ENCODE measurements at places on chromosomes 3 and 15.
A peak's percentile ranks its signal among the peaks of the same experiment; 100 is the strongest.

- no peak for DNase-seq
These were observed 21.9 kb downstream of the AKAP13 start for GRCh38 chr15:85402195-85402881.

DNA sequence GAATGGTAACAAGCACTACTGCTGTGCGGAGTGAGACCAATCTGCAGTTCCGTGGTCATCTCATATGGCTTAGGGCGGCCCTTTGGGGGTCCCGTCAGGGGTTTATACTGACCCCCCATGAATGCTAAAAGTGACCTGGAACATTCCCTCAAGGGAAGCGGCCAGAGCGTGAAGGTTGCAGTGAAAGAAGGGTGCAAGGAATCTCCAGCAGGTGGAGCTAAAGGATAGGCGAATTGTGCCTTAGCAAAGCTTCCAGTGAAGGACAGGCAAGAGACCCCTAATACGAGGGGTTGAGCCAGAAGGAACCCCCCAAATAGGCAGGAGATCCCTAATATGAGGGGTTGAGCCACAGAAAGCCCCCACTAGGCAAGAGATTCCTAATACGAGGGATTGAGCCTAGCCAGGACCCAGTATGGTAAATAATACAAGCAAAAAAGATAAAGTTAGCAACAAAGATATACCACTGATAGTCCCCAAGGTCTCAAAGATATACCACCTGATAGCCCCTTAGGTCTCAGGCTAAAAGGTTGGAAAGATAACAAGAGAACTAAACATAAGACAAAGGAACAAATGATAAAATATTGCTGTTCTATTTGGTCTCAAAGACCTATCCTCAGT is 32.8 kb downstream of the ZNF589 start:
- DNase-seq = peak; percentile 65

- no peak for DNase-seq
These were observed 123.3 kb upstream of the PLXNA1 start for GRCh38 chr3:126859415-126860246.

GRCh38 chr3:80215191-80215590 is 447.4 kb upstream of the ROBO1 start:
- DNase-seq = no peak

DNA sequence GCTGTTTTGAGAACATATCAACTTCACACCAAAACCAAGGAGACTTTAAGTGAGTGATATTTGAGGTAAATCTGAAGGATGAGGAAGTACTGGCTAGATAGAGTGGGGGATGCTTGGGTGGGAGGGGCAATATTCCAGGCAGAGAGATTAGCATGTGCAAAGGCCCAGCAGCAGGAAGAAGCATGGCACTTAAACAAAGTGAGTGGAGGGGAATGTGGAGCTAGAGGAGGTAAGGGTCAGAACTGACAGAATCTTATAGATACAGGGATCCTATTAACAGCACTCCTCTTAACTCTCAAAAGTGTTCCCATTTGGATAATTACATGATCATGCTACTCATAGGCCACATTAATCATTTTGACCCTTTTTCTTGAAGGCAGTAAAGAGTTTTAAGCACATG is 41.4 kb upstream of the SPRED1 start:
- no peak for DNase-seq

DNA sequence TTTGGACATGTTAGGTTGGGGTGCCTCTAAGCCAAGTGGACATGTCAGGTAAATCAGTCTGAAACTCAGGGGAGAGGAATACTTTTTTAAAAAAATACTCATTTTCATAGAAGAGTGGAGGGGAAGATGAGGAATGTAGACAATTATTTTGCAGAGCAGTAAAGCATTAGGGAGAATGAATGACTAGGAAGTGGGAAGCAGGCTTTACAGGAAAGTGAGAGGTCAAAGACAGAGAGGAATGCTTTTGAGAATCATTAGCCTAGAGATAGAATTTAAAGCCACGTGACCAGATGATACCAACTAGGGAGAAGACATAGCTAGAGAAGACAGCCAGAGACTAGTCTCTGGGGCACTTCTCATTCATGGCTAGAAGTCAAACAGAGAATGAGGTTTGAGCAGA is 91.0 kb downstream of the RAD18 start:
- no peak for DNase-seq

GRCh38 chr3:195755791-195756676 is 35.3 kb downstream of the MUC20 start:
- peak; percentile 67 for DNase-seq

DNA sequence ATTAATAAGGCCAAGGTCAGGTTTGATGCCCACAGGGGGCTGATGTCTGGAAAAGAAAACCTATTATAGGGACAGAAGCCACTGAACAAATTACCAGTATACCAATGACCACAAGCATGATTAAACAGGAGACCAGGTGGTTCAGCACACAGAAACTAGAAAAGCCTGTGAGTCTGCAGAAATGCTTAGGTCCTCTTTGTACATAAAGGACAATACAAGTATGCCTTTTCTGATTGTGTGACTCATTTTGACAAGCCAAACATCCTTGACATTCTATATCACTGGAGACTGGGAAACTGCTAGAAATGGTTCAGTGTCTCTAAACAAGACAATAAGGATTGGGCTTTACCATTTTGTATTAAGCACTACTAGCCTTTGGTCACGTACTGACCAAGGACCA is 113.2 kb upstream of the MYO5C start:
- no peak for DNase-seq

GRCh38 chr3:71397046-71397445 is 186.5 kb downstream of the FOXP1 start:
- DNase-seq = no peak

GRCh38 chr3:104436506-104436905 is 930.2 kb upstream of the ALCAM start:
- DNase-seq = no peak

DNA sequence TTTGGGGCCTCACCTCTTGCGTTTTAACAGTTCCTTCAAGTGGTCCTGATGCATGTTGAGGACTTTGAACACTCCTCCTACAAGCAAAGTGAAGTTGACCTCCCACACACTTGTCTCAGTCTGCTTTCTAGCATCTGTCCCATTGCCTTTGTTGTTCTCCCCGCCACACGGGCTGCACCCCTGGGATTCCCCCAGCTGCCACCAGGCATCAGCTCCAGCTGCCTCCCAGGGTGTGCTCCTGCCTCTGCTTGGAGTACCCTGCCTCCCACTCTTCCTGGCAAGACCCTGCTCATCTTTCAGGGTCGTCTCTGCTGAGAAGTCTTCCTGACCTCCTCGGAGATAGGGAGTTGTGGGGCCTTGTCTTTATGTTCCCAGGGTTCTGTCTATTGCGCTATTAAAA is 52.2 kb downstream of the IGF1R start:
- DNase-seq = no peak

DNA sequence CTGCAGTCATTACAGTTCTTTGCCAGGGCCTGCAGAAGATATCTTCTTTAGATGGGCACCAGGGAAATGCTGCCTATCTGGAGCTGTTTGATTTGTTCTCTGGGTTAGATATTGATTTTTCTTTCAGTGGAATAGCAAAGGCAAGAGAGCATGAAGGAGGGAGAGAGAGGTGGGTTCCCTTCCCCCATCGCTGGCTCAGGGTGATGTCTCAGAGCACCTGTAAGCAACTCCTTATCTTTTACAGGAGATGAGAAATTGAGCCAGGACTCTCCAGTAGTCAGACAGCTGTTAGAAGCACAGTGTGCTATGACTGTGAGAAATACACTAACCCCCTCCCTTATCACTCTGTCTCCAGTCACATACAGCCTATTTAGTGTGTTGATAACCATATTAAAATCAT is 89.3 kb upstream of the SLC24A5 start:
- DNase-seq = no peak

DNA sequence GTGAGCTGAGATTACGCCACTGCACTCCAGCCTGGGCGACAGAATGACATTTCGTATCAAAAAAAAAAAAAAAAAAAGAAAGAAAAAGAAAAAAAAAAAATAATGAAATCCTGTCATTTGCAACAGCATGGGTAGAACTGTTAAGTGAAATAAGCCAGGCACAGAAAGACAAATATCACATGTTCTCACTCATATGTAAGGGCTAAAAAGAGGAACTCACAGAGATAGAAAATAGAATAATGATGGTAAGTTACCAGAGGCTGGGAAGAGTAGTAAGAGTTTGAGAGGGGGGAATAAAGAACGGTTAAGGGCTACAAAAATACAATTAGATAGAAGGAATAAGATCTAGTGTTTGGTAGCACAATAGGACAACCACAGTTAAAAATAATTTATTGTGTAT is 19.7 kb downstream of the DENND6A start:
- DNase-seq = no peak

DNA sequence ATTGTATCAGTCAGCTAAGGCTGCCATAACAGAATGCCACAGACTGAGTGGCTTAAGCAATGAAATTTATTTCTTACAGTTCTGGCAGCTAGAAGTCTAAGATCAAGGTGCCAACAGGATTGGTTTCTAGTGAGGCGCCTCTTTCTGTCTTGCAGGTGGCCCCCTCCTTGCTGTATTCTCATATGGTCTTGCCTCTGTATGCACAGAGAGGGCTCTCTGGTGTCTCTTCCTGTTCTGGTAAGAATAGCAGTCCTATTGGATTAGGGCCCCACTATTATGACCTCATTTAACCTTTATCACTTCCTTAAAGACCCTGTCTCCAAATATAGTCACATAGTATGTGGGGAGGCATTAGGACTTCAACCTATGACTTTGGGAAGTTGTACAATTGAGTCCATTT is 253.9 kb downstream of the EDEM1 start:
- no peak for DNase-seq

DNA sequence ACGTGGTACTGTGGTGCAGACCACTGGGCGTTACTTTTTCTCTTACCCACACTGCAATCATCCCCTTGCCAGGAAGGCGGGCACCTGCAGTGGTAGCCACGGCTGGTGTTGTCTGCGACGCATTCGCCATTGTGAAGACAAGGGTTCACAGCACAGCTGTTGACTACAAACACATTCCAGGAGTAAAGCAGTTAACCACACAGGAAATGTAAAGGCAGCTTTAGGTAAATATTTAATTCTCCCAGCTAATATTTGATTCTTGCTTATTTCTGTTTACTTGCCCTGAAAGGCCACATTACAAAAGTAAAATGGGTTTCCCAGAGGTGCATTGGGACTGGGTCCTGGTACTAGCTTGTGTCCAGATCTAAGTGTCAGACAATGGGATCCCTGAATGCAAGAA is 45.4 kb downstream of the HEG1 start:
- DNase-seq = no peak

GRCh38 chr15:101174152-101174920 is 77.5 kb downstream of the CHSY1 start:
- no peak for DNase-seq

GRCh38 chr3:67037615-67038014 is 39.5 kb downstream of the KBTBD8 start:
- DNase-seq = no peak

GRCh38 chr3:100720426-100720825 is 11.1 kb downstream of the TFG start:
- DNase-seq = no peak

DNA sequence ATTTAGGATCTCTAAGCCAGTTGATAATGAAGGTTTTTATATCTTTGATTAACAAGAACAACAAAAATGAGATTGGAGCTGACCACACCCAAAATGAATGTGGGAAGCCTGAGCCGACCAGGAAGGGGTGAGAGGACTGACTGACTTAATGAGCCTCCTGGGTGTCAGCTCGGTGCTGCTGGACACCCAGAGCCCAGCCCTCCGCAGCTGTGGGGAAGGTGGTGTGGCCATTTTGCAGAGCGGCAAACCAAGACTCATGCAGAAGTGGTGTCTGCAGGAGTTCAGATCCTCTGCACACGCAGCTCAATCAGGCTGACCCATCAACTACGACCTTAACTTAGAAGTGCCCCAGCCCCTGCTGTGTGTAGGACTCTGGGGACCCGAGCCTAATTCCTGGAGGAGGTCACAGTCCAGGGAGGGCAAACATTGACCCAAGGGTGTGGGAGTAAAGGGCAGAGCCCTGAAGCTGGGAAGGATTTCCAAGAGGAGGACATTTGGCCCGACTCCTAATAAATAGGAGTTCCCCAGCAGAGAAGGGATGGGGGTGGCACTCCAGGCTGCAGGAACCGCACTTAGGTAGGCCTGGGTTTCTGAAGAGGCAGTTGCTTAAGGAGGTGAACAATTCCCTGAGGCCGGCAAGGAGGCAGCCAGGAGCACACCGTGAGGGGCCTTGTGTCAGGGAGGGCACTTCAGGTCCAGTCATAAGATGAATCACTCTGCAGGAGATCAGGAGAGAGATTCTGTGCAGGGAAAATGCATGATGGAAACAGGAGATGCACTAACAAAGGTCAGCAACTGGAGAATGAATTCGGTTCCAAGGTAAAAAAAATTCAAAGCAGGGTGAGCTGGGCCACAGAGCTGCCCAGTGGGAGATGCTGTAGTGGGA is 197.1 kb upstream of the TPM1 start:
- DNase-seq = no peak

- DNase-seq = no peak
These were observed 88.1 kb downstream of the MBNL1 start for GRCh38 chr3:152356870-152357276.

DNA sequence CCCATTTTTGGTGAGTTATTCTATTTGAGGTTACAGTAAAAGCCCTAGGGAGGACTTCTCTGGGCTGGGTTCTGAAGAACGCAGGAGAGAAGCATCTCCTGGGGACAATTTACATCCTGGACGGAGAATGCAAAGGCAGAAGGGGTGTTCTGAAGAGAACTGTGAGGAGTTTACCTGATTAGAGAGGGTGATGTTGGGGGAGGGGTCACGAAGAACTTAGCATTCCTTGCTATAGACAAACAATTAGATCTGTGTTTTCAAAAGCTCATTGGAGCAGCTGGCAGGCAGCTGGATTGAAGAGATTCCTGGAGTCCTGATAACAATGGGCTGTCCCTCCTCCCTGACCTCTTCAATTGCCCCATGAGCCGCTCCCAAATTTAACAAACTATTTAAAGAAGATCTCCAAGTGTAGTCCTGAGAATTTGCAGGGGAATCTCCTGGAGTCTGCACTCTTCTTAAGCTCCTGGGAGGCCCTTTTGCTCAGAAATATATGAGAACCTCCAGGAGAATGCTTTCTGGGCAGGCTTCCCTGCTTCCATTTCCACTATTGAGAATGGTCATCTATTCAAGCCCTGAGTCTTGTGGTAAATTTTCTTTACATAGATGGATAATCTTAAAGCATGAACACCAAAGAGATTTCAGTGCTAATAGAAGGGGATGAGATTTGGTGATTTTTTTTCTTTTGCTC is 55.3 kb downstream of the ARHGAP31 start:
- no peak for DNase-seq

GRCh38 chr3:8776406-8776805 is 7.0 kb upstream of the OXTR start:
- no peak for DNase-seq

GRCh38 chr15:69467636-69468035 is 15.0 kb downstream of the RPLP1 start:
- DNase-seq = no peak

- no peak for DNase-seq
These were observed 38.2 kb upstream of the GOLGA8B start for GRCh38 chr15:34621675-34622074.

DNA sequence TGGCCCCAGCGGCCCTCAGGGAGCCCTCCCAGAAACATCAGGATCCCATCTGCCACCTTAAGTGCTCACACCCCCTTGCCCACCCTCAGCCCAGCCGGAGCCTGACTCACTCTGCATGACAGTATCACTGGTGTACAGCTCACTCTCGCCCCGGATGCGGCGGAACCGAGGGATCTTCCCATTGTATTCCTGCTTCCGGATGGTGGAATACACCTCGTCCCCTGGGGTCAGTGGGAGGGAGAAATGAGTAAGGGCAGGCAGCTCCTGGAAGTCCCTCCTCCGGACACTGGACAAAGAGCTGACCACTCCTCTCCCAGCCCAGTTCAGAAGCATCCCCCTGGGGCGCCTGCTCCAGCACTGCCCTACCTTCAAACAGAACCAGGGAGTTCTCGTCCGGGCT is 16.5 kb downstream of the SEMA7A start:
- DNase-seq = no peak

- no peak for DNase-seq
These were observed 486.4 kb downstream of the FHIT start for GRCh38 chr3:60764870-60765269.
